ENCODE measurements at places on chromosomes 16 and 17. TPM values are rescaled to one million over a fixed set of nuclear protein-coding genes. Genes with fewer than 3 reads are reported as not detected.

NUDT16L1 gene
- 23.3 TPM for total RNA-seq

ZNF785 gene
- 8.6 TPM for total RNA-seq

PERCC1 gene
- not detected for total RNA-seq

TP53TG3D gene
- total RNA-seq, result 2.1 TPM

SCARF1 gene
- 1.1 TPM for total RNA-seq

PRM2 gene
- not detected for total RNA-seq

ZNF287 gene
- total RNA-seq, result 2.6 TPM

CA5A gene
- total RNA-seq, result not detected

UNC119 gene
- 24.0 TPM for total RNA-seq

G6PC1 gene
- total RNA-seq, result not detected

TMEM97 gene
- 61.1 TPM for total RNA-seq

Data from melanocyte of skin (primary cell).